Lower leg skin (tissue), 4 donors: ENCODE measurements at places on chromosomes 5 and 9.

GRCh38 chr5:116650544-116650943 is 75.9 kb upstream of the SEMA6A start:
- DNase-seq, result no peak

DNA sequence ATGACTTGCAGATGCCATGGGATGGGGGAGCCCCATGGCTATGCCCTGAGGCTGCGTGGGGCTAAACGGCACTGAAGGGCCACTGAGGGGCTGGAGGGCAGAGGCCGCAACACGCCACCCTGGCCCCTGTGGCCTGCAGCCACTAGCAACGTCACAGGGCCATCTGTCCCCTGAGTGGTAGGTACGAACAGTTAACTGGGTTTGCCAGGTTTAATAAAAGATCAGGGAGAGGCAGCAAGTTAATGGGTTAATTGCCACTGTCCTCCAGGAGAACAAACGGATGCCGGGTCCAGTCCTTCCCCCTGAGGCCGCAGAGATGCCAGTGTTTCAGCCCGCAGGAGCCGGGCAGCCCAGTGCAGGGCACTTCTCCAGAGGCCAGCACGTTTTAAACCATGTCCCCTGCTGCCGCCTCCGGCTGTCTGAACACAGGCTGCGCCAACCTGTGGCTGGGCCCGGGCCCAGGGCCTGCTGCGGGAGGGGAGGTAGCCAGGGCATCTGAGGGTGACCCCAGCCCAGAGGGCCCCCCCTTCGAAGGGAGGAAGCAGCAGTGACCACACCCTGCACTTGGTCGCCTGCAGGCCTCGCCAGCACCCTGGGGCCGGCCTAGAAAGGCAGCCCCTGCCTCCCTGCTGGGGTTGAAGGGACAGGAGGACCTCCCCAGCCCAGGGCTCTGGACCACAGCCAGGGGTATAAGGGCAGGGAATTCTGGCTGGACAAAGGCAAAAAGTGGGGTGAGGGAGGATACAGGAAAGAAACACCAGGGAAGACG is 227.3 kb downstream of the FANCC start:
- DNase-seq, result no peak

GRCh38 chr9:32376285-32376684 is 8.2 kb upstream of the ACO1 start:
- DNase-seq, result no peak

- no peak for DNase-seq
Observed at GRCh38 chr5:152177626-152178349, 227.3 kb downstream of the NMUR2 start.

GRCh38 chr5:143086546-143086907 is 316.4 kb downstream of the ARHGAP26 start:
- DNase-seq, result no peak

DNA sequence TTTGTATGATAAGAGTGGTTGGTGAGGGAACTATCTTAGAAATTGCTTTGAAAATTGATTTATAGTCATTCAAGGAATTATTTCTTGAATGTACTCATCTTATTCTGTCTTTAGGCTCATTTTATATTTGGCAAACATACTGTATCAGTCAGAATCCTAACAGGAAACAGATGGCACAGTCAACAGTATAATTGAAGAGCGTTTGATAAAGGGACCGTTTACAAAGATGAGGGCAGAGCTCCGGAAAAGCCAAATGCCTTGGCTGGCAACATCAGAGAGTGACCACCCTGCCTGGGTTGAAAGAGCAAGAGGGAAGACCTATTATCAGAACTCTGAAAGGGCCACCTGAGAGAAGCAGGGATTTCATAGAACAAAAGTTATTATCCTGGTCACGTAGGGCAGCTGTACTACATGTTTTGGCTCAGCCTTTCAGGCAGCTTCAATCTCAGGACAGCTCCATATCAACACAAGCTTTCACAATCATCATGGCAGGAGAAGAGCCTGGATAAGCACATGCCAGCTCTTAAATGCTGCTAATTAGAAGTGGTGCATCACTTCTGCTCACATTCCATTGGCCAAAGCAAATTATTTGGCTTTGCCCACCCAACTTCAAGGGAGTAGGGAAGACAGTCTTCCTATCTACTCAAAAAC is 47.2 kb upstream of the ARL15 start:
- no peak for DNase-seq

GRCh38 chr5:109992264-109992915 is 302.7 kb downstream of the MAN2A1 start:
- DNase-seq, result no peak

DNA sequence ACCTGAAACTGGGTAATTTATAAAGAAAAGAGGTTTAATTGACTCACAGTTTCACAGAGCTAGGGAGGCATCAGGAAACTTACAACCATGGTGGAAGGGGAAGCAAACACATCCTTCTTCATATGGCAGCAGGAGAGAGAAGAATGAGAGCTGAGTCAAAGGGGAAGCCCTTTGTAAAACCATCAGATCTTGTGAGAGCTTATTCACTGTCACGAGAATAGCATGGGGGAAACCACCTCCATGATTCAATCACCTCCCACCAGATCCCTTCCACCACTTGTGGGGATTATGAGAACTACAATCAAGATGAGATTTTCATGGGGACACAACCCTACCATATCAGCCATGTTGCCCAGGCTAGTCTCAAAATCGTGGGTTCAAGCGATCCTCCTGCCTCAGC is 143.4 kb downstream of the FGF18 start:
- DNase-seq, result no peak

DNA sequence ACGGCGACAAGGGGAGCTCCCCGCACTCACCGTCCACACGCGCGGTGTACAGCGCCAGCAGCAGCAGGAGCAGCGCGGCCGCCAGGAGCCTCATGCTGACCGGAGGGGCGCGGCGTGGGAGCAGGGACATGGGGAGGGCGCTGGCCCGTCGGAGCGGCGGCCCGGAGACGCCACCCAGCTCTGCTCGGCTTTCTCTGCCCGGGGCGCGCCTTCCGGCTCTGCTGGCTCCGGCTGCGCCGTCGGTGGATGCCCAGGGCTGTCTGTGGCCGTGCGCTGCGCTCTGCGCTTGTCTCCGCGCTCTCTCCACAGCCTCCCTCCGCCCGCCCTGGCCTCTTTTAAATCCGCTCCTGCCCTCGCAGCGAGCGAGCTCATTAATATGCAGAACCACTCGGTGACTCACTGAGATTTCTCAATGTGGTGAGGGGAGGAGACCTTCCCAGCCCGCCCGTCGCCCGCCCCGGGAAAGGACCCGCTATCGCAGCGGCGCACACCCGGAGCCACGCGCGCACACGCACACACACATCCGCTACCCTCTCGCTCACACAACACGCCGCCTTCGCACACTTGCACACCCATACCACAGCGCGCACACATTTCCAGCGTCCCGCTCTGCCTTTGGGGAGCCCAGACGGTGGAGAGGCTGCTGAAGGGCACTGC is at the start of gene CXCL14:
Gene CXCL14, minus strand, starts transcription at position 307 of the 657 bp plus-strand sequence. Its CDS starts 213 bp downstream, at position 94.
- peak; percentile 84 for DNase-seq

DNA sequence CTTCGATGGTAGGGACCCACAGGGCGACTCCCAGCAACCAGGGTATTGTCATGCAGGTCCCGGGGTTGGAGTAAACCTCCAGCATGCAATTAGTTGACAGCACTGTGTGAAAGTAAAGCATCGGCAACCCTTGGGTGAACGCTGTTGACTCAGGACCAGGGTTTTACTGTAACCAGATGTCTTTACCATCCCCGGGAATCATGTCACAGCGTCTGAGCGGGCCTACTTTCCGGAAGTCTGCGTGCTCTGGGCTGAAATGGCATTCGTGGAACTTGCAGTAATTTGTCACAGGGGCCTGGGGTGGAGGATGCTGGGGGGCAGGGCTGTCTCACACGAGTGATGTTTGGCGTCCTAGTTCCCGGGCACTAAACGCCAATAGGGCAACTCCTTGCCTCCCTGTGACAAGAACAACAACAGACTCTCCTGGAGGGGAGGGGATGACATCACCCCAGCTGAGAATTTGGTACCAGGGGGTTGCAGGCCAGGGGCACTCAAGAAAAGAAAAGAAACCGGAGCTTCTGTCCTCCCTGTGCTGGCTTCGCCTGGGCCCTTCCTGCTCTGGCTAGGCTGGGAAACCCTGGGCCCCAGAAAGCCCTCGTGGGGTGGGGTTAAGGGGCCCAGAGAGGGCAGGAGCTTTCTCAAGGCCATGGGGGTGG is 10.1 kb upstream of the UBAC1 start:
- no peak for DNase-seq

DNA sequence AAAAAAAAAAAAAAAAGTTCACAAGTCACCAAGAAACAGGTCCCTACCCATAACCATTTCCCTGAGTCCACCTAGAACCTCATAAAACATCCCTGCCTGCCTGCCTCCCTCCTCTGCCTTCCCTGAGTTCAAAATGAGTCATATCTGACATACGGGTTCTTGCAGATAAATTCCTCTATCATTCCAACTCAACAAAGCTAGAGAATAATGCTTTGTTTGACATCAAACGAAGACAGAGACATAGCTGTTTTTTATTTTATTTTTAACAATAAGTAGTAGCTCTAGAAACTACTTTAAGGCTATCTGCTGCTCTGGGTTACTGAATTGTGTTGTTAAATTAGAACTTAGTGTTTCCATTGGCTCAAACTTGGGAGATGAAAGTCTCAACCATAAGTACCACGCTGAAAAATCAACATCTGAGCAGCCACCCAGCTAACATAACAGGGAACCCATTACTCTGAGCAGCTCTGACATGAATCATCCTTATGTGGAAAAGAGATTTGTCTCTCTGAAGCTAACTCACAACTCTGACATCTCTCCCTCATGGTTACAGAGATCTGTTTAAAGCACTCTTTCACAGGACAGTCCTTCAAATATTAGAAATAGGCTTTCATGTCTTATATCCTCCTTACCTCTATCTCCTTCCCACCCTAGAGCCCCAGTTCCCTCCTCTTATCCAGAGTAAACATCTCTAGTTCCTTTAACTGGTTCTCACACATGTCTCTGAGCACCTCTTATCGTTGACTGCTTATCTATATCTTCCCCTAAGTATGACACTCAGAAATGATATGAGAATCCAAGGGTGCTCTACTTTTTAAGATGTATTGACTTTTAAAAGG is 12.1 kb downstream of the TMEM245 start:
- DNase-seq, result no peak

- peak; percentile 11 for DNase-seq
Observed at GRCh38 chr5:1667648-1668140, 131.9 kb downstream of the MRPL36 start.

DNA sequence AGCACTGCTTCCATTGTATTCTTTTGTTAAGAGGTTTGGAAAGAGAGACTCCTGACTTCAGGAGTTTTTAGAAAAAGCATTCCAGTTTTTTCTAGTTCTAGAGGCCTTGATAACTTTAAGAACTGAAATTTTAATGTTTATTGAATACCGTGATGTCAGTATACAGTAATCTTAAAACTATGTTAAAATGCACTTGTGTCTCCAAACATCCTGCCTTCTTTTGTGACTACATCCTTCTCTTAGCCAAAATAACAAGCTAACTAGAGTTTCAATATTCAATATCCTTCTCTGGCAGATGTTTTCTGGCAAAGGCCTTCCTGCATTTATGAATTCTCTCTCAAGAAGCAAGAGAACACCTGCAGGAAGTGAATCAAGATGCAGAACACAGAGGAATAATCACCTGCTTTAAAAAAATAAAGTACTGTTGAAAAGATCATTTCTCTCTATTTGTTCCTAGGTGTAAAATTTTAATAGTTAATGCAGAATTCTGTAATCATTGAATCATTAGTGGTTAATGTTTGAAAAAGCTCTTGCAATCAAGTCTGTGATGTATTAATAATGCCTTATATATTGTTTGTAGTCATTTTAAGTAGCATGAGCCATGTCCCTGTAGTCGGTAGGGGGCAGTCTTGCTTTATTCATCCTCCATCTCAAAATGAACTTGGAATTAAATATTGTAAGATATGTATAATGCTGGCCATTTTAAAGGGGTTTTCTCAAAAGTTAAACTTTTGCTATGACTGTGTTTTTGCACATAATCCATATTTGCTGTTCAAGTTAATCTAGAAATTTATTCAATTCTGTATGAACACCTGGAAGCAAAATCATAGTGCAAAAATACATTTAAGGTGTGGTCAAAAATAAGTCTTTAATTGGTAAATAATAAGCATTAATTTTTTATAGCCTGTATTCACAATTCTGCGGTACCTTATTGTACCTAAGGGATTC is 43.1 kb downstream of the NDFIP1 start:
- no peak for DNase-seq
